Immature natural killer cell (primary cell): ENCODE measurements at places on chromosomes 2 and 18. TPM values are rescaled to one million over a fixed set of nuclear protein-coding genes. Genes with fewer than 3 reads are reported as not detected.

PKP4 gene
- 1.7 TPM for polyA plus RNA-seq

HOXD1 gene
- polyA plus RNA-seq: not detected

KCNK3 gene
- not detected for polyA plus RNA-seq

- peaks cover 4% of the 10 kb centered on the region for H3K27me3 ChIP-seq
- no peaks in the 10 kb centered on the region for H3K4me1 ChIP-seq
- H3K27ac ChIP-seq: no peak overlapping the region
- no peak for DNase-seq
- H3K4me3 ChIP-seq: no peak overlapping the region
Measured at GRCh38 chr2:100733391-100734187, 86.3 kb upstream of the NPAS2 start.

CAPN14 gene
- polyA plus RNA-seq: not detected

DNA sequence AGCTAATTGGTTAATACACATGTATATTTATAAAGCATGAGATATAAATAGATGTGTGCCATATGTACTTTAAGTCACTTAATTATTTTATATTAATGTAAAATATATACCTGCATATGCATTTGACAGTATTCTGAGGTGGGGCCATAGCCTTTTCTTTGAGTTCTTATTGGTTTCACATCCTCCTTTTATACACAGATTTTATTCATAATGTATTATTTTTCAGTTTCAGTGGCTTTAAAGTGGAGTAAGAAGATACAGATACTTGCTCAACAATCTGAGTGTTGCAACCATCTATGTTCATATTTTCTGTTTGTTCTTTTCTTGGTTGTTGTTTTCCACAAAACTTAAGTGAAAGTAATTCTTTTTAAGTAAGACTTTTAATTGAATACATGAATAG lies 436.5 kb downstream of the RND3 start:
- no peak for DNase-seq
- peaks cover 3% of the 10 kb centered on the region for H3K36me3 ChIP-seq
- H3K4me1 ChIP-seq: no peaks in the 10 kb centered on the region
- H3K4me3 ChIP-seq: no peak overlapping the region
- no peaks in the 10 kb centered on the region for H3K27me3 ChIP-seq
- no peak overlapping the region for H3K27ac ChIP-seq

NEB gene
- not detected for polyA plus RNA-seq

GRCh38 chr2:11012131-11012693 lies 100.5 kb downstream of the KCNF1 start:
- no peak overlapping the region for H3K27ac ChIP-seq
- H3K4me3 ChIP-seq: no peak overlapping the region
- no peak for DNase-seq
- no peaks in the 10 kb centered on the region for H3K4me1 ChIP-seq

GRCh38 chr2:234161932-234162331 lies 111.4 kb downstream of the SPP2 start:
- peaks cover 26% of the 10 kb centered on the region for H3K4me1 ChIP-seq
- no peak overlapping the region for H3K4me3 ChIP-seq
- peaks cover 6% of the 10 kb centered on the region for H3K27me3 ChIP-seq
- H3K36me3 ChIP-seq: peaks cover 11% of the 10 kb centered on the region
- H3K27ac ChIP-seq: no peak overlapping the region
- DNase-seq: no peak

GRCh38 chr2:68385220-68385906 lies 20.3 kb downstream of the PLEK start:
- peak overlapping the region; percentile 98 for H3K27ac ChIP-seq
- DNase-seq: peak; percentile 81
- H3K36me3 ChIP-seq: peaks cover 69% of the 10 kb centered on the region

DNA sequence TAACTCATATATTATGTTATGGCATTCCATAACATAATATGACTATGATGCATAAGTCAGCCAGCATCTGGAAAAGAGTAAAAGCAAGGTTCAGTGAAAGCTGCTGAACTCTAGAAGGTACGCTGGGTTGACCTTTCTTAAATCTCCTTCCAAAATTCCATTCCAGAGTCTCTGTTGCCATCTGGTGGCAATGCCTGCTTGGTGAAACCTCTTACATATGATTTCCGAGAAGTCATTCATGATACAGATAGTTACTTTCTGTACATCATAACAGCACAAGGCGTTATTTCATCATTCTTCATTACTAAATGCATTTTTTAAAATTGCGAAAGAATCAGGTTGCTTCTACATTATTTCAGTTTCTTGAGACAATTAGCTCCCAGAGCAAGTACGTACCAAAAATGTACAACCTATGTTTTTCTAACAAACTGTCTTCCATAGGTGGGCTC lies 7.0 kb upstream of the EPG5 start:
- no peaks in the 10 kb centered on the region for H3K36me3 ChIP-seq
- peaks cover 3% of the 10 kb centered on the region for H3K4me1 ChIP-seq
- peak overlapping the region; percentile 33 for H3K4me3 ChIP-seq
- peak; percentile 60 for DNase-seq
- no peak overlapping the region for H3K27ac ChIP-seq

DNA sequence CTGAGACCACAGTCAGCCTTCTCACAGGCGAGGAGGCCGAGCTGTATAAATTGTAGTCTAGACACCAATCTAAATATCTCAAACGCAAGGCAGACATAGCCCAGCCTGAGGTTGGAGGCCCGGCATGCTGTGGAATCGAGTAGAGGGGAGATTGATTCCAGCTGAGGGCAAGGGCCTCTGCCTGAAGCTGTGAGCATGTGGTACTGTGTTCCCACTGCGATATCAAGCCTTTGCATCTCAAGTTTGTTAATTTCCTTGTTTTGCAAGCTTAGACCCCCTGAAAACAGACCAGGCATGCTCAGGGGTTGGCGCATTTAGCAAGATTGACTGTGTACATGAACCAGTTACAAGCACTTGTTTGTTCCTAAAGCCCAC lies 65.1 kb upstream of the FOSL2 start:
- no peaks in the 10 kb centered on the region for H3K27me3 ChIP-seq
- no peaks in the 10 kb centered on the region for H3K4me1 ChIP-seq
- no peak overlapping the region for H3K27ac ChIP-seq
- peaks cover 42% of the 10 kb centered on the region for H3K36me3 ChIP-seq
- H3K4me3 ChIP-seq: no peak overlapping the region

SELENOI gene
- polyA plus RNA-seq: 7.2 TPM

- no peak overlapping the region for H3K27ac ChIP-seq
- H3K4me3 ChIP-seq: no peak overlapping the region
- DNase-seq: no peak
- H3K27me3 ChIP-seq: no peaks in the 10 kb centered on the region
- H3K4me1 ChIP-seq: no peaks in the 10 kb centered on the region
Measured at GRCh38 chr18:21513292-21513691, 87.2 kb downstream of the ESCO1 start.

GRCh38 chr2:71789556-71790204 lies 336.3 kb downstream of the DYSF start:
- no peak for DNase-seq
- no peak overlapping the region for H3K27ac ChIP-seq
- H3K4me1 ChIP-seq: no peaks in the 10 kb centered on the region
- no peak overlapping the region for H3K4me3 ChIP-seq
- no peaks in the 10 kb centered on the region for H3K36me3 ChIP-seq

DNA sequence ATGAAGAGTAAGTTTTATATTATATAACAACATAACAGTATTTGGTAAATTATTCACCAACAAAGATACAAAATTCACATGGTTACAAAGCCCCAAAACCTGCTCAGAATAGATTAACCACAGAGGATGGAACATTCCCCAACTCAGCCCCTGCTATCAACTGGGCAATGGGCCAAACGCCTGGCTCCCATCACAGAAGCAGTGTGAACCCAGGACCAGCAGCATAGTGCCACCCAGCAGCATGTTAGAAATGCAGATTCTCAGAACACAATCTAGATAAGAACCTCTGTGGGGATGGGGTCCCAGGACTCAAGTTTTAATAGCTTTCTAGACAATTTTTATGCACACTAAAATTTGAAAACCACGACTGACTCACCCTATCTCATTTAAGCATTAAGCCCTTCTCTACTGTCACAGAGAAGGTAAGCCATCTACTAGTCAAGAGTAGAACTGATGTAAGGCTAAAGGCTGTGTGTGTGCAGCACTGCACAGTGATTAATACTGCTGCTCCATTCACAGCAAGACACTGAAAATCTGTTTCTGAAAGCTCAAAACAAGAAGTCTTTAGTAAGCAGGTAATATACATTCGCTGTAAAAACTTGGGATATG lies 15.2 kb downstream of the AFG3L2 start:
- no peak overlapping the region for H3K27ac ChIP-seq
- no peaks in the 10 kb centered on the region for H3K27me3 ChIP-seq
- no peak overlapping the region for H3K4me3 ChIP-seq
- no peaks in the 10 kb centered on the region for H3K4me1 ChIP-seq

MBP gene
- polyA plus RNA-seq: 297 TPM

- DNase-seq: no peak
- no peak overlapping the region for H3K4me3 ChIP-seq
- H3K4me1 ChIP-seq: no peaks in the 10 kb centered on the region
- H3K27me3 ChIP-seq: peaks cover 14% of the 10 kb centered on the region
Measured at GRCh38 chr2:224221455-224221913, 180.4 kb downstream of the FAM124B start.

SCN3A gene
- not detected for polyA plus RNA-seq

- peaks cover 2% of the 10 kb centered on the region for H3K27me3 ChIP-seq
- no peak for DNase-seq
- peak overlapping the region; percentile 96 for H3K4me3 ChIP-seq
- peak overlapping the region; percentile 27 for H3K27ac ChIP-seq
- H3K4me1 ChIP-seq: peaks cover 29% of the 10 kb centered on the region
Measured at GRCh38 chr18:23438608-23439366, 14.3 kb upstream of the RIOK3 start.

GRCh38 chr2:110903548-110903947 lies 171.2 kb downstream of the ACOXL start:
- DNase-seq: no peak
- no peak overlapping the region for H3K4me3 ChIP-seq
- no peak overlapping the region for H3K27ac ChIP-seq
- H3K36me3 ChIP-seq: no peaks in the 10 kb centered on the region
- peaks cover 12% of the 10 kb centered on the region for H3K4me1 ChIP-seq

DNA sequence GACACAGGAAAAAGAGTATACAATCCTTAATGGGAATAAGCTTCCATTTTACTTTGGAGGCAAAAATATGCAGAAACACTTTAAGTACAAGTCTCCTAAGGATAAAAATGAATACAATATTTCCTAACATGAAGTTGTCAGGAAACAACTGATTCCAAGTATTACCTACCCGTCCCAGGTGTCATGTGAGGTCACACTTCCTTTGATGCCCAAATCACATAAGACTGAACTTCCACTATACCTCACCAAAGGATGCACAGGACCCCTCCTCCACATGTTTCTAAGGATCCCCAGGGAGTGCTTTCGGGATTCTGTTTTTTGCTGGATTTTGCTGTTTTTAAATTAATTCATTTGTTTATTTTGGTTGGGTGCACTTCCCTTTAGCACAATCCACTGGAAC lies 438.5 kb upstream of the TCF4 start:
- no peak for DNase-seq
- no peak overlapping the region for H3K4me3 ChIP-seq
- H3K4me1 ChIP-seq: no peaks in the 10 kb centered on the region
- H3K27me3 ChIP-seq: no peaks in the 10 kb centered on the region
- H3K36me3 ChIP-seq: no peaks in the 10 kb centered on the region

FOXI3 gene
- not detected for polyA plus RNA-seq

IL18RAP gene
- polyA plus RNA-seq: 58.1 TPM

DNA sequence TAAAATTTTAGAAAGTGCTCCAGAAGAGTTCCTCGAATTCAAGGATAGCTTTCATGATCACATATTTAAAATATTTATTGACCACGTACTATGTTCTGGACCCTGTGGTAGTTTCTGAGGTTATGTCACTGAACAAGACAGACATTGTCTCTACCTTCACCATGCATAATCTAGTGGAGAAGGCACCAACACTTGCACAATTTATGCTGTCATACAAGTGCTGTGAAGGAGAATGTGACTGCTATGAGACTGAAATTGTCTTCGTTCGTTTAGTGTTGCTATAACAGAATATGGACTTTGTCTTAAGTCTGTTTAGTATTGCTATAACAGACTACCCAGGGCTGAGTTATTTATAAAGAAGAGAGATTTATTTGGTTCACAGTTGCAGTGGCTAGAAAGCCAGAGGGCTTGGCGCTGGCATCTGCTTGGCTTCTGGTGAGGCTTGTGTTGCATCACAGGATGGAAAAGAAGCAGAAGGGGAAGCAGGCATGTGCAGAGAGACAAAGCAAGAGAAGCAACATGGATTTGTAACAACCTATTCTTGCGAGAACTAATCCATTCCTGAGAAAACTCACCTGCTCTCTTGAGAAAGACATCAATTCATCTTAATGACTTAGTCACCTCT lies 50.0 kb upstream of the RFX8 start:
- H3K27me3 ChIP-seq: no peaks in the 10 kb centered on the region
- no peak for DNase-seq
- H3K4me1 ChIP-seq: no peaks in the 10 kb centered on the region
- no peaks in the 10 kb centered on the region for H3K36me3 ChIP-seq
- no peak overlapping the region for H3K27ac ChIP-seq

RGPD5 gene
- 0.84 TPM for polyA plus RNA-seq

- peaks cover 24% of the 10 kb centered on the region for H3K4me1 ChIP-seq
- no peak overlapping the region for H3K4me3 ChIP-seq
- peaks cover 11% of the 10 kb centered on the region for H3K27me3 ChIP-seq
- no peak for DNase-seq
Measured at GRCh38 chr2:174781996-174782395, 17.7 kb upstream of the CHRNA1 start.

CAD gene
- polyA plus RNA-seq: 6.9 TPM

DNA sequence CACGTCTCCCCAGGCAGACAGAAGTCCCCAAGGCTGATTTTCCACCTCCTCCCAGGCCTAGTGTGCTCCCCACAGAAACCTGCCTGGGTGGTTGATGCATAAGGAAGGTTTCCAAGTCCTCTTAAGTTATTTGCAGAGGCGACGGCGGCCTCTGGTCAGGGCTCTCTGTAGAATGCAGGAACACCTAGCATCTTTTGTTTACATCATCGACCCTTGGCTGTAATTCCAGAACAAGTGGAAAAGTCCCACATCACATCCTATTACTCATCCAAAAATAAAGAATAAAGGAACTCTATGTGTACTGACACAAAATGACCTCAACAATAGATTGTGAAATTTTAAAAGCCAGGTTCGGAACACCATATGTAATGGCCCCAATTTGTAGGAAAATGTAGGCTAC lies 211.1 kb downstream of the ALPK2 start:
- H3K36me3 ChIP-seq: no peaks in the 10 kb centered on the region
- no peak for DNase-seq
- no peak overlapping the region for H3K27ac ChIP-seq
- no peak overlapping the region for H3K4me3 ChIP-seq

RESP18 gene
- polyA plus RNA-seq: not detected

- H3K27me3 ChIP-seq: no peaks in the 10 kb centered on the region
- H3K36me3 ChIP-seq: no peaks in the 10 kb centered on the region
- no peak overlapping the region for H3K27ac ChIP-seq
Measured at GRCh38 chr2:120912101-120912985, 176.7 kb downstream of the GLI2 start.

BCS1L gene
- 16.8 TPM for polyA plus RNA-seq
